Stromal cell of bone marrow (primary cell): ENCODE measurements at places on chromosomes 2 and 18.

DNA sequence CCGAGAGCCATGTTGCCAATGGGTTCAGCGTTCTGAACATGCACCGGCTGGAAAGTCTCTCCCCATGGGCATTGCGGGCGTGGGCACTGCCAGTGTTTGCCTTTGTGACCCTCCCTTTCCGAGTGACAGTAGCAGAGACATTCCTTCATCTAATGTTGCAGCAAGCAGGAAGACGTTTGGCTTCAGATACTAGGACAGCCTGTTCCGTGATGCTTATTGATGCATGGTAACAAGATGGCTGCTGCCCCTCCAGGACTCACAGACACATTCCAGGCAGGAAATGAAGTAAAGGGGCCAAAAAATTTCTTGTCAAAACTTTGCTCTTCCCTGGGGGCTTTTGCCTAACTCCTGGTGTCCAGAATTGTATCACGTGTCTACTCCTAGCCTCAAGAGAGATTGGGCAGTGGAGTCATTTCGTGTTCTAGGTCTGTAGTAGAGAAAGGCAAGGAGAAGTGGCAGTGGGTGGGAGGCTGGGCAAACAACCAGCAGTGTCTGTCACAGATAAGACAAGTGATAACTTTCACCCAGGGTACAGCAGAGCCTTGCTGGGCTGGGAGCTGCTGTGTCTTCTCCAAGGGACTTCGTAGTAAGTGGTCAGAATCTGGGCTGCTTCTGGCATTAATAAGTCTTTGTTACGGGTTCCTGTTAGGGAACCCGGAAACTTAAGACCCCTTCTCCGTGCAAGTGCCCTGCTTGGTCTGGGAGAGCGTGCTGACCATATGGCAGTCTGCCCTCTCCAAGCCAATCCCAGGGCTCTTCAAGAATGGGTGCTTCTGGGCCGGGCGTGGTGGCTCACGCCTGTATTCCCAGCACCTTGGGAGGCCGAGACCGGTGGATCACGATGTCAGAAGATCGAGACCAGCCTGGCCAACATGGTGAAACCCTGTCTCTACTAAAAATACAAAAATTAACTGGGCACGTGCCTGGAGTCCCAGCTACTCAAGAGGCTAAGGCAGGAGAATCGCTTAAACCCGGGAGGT, 93.5 kb downstream of the TFCP2L1 start:
- no peak for DNase-seq

DNA sequence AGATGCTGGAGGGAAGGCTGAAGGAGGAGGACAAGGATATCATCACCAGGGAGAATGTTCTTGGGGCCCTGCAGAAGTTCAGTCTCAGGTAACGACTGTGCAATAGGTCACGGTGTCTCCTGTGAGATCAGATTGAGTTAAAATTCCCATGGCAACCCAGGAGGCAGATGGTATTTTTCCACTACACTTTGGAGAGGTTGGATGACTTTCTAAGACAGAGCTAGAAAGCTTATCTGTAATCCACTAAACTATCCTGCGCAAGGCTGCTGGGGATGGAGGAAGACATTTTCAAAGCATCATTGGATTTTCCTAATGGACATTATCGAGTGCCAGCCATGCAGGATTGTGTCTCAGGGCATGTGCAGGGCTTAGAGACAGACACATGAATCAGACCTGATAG, 74.6 kb downstream of the ARMC9 start:
- no peak for DNase-seq

DNA sequence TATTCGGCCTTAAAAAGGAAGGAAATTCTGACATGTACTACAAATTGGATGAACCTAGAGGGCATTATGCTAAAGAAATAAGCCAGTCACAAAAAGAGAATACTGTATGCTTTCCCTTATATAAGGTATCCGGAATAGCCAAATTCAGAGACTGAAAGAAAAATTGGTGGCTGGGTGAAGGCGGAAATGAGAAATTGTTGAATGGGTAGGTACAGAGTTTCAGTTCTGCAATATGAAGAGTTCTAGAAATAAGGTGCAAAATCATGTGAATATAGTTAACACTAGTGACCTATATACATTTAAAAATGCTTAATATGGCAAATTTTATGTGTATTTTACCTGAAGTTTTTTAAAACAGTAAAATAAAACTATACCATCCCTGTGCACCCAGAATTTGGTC, 43.1 kb downstream of the RMP24 start:
- DNase-seq = no peak

- DNase-seq = peak; percentile 31
Measured at GRCh38 chr2:14015113-14015630, 617.3 kb upstream of the LRATD1 start.

DNA sequence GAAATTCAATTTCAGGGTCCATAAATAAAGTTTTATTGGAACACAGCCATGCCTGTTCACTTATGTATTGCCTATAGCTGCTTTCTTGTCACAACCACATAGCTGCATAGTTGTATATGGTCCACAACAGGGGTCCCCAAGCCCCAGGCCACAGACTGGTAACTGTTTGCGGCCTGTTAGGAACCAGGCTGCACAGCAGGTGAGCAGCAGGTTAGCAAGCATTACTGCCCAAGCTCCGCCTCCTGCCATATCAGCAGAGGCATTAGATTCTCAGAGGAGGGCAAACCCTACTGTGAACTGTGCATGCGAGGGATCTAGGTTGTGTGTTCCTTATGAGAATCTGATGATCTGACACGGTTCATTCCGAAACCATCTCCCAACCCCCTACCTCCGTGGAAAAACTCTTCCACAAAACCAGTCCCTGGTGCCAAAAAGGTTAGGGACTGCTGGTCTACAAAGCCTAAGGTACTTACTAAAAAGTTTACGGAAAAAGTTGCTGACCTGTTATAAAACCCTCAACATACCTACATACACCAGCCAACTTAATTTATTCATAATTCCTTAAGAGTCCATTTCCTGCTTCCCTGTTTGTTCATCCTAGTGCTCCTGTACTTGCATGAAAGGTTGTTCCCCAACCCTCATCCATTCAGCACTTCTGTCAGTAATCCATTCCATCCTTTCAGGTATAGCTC, 40.1 kb downstream of the NDUFAF7 start:
- no peak for DNase-seq

DNA sequence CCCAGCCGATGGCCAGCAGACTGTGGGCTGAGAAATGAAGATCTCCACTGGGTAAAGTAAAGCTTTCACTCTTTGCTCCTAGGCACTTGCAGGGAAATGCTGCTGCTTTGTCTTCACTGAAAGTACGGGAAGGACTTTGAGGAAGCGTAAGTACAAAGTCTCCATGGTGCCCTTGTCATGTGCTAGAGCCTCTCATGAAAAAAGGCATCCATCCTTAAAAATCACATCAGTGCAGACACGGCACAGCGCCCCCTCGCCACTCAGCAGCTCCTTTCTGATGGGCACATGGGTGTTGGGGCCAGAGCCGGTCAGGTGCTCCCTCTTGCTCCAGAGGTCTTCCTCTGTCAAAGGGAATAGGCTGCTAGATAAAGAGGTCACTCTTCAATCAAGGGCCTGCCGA, 109.0 kb upstream of the STPG4 start:
- no peak for DNase-seq

GRCh38 chr2:160266037-160266551, 66.0 kb upstream of the ITGB6 start:
- DNase-seq = no peak

DNA sequence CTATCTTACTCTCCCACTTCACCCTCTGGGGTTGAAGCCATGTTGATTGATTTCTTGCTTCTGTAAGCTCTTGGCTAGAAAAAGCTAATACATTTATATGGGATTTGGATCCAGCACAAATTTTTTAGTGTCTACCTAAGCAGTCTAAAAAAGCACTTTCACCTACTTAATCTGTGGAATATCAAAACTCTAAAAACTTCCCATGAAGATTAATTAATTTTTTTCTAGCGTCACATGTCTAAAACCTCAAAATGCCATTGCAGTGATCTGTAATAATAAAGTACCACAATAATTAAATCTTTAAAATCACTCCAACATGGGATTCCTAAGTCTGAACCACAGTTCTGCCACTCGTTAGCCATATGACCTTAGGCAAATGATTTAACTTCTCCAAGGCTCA, 180.1 kb downstream of the EN1 start:
- DNase-seq = no peak

DNA sequence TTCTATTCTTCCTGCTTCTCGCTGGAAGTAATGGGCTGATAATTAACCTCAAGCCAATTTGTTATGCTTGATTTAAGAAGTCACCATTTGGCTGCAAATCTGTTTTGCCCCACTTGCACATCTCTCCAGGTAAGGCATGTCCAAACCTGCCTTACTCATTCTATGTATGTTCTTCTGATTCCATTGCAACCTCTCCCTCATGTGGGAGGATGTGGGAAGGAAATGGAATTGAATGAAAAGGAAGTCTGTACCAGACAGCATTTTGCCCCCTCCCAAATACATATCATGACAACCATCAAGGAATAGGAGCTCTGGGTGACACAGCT, 131.7 kb downstream of the NRP2 start:
- no peak for DNase-seq

DNA sequence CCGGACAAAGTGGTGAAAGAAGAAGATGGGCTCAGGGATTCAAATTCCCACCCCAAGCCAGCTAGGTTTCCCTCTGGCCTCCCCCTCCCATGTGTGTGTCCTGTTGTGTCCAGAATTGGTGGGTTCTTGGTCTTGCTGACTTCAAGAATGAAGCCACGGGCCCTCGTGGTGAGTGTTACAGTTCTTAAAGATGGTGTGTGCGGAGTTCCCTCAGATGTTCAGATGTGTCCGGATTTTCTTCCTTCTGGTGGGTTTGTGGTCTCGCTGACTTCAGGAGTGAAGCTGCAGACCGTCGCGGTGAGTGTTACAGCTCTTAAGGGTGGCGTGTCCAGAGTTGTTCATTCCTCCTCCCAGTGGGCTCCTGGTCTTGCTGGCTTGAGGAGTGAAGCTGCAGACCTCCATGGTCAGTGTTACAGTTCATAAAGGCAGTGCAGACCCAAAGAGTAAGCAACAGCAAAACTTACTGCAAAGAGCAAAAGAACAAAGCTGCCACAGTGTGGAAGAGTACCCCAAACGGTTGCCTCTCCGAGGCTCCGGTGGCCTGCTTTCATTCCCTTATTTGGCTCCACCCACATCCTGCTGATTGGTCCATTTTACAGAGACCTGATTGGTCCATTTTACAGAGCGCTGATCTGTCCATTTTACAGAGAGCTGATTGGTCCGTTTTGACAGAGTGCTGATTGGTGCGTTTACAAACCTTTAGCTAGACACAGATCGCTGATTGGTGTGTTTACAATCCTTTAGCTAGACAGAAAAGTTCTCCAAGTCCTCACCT, 37.7 kb upstream of the KLF11 start:
- no peak for DNase-seq

GRCh38 chr2:229501051-229501794, 213.1 kb downstream of the DNER start:
- DNase-seq = no peak

GRCh38 chr2:20429528-20429927, 17.3 kb upstream of the RHOB start:
- no peak for DNase-seq

DNA sequence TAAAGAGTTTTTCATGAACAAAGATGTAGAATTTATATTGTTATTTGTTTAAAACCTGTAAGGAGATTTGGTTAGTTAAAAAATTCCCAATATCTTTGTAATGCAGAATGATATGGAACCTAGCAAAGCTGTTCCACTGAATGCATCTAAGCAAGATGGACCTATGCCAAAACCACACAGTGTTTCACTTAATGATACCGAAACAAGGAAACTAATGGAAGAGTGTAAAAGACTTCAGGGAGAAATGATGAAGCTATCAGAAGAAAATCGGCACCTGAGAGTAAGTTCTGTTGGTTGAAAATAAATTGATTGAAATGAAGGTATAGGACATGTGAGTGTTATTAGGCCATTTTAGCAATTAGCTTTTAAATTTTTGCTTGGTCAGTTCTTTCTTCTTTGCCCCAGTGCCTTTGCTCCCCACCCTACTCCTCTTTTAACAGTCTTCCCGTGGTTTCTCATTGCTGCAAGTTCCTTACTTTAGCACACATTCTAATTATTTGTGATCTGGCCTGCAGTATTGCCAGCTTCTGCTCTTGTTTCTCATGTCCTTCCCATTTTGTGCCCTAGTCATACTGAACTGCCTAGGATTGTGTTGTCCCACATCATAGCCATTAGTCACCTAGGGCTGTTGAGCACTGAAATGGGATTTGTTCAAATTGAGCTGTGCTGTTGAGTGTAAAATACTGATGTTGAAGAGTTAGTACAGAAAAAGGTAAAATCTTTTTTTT, 36.6 kb downstream of the VAPA start:
- DNase-seq = peak; percentile 7

- DNase-seq = no peak
Measured at GRCh38 chr2:156472686-156473085, 36.5 kb downstream of the GPD2 start.

DNA sequence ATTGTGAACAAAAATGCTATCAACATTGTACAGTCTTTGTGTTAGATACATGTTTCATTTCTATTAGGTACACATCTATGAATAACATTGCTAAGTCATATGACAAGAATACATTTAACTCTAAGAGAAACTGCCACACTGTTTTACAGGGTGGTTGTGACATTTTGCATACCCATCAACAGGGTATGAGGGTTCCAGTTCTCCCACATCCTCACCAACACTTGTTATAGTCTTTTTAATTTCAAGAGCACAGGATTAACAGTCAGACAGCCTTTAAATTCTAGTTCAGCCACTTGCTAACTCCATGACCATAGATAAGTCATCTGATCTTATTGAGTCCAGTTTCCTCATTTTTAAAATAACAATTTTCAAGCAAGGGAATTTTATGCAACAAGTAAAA, 92.5 kb upstream of the PPP1CB start:
- DNase-seq = no peak

DNA sequence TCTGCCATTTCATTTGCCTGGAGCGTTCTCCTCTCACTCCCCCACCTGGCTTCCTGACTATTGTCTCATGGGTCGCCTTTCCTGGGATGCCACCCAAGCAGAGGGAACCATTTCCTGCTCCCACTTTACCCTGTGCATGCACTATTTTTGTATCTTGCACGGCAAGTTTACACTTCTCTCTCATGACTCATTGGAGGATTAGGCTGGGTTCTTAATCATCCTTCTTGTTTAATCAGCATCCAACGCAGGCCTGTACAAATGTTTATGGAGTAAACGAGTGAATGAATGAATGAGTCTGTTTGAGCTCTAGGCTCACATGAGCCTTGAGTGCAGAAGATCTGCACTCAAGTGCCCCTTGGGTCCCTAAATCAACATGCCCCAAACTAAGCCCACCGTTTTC, 3.8 kb upstream of the ARHGAP25 start:
- no peak for DNase-seq

DNA sequence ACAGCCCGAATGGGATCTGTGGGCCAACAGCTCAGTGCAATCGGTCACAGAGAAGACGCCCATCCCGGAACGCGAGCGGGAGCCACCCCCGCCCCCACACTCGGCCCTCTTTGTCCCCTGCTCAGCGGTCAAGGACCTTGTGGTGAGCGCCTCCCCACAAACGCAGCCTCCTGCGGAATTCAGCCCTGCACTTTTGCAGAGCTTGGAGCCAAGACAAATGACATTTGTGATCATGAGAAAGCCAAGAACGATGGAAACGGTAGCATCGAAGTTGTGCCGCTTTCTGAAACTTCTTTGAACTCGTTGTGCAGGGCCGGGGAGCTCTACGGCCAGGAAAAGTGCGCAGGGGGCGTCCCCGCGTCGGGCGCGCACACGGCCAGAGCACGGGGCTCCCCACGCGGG, 6.7 kb upstream of the SALL3 start:
- no peak for DNase-seq

GRCh38 chr2:116510117-116510671, 1304.3 kb upstream of the DDX18 start:
- no peak for DNase-seq
